GM12864 (cell line): ENCODE measurements at places on chromosomes 6 and 20.
A peak's percentile ranks its signal among the peaks of the same experiment; 100 is the strongest.

GRCh38 chr6:41273714-41274113, 12.8 kb downstream of the TREM1 start:
- DNase-seq: no peak

GRCh38 chr6:165630544-165630953, 32.5 kb downstream of the PDE10A start:
- no peak for DNase-seq

- DNase-seq: no peak
Measured at GRCh38 chr20:3672547-3673171, 9.2 kb downstream of the ADAM33 start.

GRCh38 chr6:139820210-139820609, 445.8 kb upstream of the CITED2 start:
- no peak for DNase-seq

- DNase-seq: no peak
Measured at GRCh38 chr6:85346196-85346595, 103.7 kb upstream of the NT5E start.

DNA sequence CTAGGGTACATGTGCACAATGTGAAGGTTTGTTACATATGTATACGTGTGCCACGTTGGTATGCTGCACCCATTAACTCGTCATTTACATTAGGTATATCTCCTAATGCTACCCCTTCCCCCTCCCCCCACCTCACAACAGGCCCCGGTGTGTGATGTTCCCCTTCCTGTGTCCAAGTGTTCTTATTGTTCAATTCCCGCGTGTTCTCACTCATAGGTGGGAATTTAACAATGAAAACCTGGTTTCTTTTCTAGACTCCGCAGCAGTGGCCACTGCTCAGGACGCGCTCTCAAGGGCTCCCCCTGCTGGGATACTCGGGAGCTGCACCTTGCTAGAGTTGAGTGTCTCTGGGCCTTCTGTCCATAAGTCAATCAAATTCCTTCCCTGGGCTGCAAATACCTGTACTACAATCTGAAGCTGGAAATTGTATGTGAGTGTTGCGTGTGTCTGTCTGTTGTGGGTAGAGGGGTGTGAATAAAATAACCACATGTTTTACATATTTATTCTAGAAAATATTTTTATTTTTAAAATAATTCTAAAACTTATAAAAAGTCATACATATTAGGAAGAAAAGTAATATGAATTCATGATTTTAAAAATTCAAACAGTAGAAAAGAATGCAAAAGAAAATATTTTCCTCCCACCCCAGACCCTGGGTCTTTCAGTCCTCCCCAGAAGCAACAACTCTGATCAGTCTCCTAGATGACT, 8.2 kb upstream of the CEP250 start:
- peak; percentile 48 for DNase-seq

GRCh38 chr6:67394254-67394653, 1240.8 kb upstream of the ADGRB3 start:
- DNase-seq: no peak

DNA sequence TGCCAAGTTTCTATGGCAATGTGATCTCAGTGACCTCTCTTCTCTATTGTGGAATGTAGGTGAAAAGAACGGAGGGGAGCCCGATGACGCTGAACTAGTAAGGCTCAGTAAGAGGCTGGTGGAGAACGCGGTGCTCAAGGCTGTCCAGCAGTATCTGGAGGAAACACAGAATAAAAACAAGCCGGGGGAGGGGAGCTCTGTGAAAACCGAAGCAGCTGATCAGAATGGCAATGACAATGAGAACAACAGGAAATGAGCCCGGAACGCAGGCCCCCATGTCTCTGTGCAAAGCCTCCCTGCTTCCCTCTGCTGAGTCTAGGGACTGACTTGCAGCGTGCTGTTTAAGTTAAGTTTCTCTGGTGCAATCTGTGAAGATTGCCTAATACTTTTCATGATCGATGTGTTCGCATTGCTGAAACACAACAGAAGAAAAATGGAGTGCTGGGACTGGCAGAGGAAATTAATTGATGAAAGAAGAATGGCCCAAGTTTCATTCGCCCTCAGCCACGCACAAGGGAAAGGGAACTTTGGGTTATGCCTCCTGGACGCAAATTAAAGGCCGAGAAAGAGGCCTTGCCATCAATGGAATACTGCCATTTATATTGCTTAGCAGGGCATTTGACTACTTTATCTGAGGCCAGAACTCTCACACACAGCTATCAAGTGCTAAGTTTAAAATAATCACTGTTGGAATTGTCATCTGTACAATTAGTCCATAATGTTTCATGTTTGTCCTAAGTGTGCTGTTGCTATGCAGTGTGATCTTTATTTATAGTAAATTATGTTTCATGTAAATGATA, 146.4 kb downstream of the AKAP7 start:
- DNase-seq: no peak

GRCh38 chr20:49983848-49984408, 1.1 kb downstream of the SNAI1 start:
- no peak for DNase-seq

DNA sequence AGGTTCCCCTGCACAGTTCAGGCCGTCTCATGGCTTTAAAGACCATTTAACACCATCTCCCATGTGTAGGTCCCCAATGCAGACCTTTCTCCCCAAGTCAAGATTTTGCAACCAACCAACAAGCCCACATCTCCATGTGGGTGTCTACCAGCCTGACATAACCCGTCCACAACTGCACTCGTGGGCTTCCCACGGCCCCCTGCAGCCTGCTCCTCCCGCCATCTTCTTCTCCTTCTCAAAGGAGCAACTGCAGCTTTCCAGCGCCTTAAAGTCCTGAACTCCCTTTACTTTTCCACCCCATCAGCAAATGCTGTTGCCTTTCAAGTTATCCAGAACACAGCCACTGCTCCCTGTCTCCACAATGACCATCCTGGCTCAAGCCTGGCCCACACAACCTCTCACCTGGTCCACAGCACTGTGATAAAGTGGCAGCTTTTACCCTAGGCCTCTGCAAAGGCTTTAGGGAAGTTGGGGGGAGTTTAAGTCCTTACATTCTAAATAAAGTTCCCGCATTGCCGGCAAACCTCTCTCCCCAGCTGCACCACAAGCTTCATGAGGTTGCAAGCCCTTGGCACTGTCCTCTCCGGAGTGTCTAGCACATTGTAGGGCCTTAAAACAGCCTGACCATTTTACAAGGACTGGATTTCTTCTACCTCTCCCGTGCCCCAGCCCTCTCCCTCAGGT, 140.5 kb downstream of the PREX1 start:
- DNase-seq: no peak
